Right lung (tissue), 10 donors: ENCODE measurements at places on chromosomes 11 and 22. TPM values are rescaled to one million over a fixed set of nuclear protein-coding genes. Genes with fewer than 3 reads are reported as not detected.

DNA sequence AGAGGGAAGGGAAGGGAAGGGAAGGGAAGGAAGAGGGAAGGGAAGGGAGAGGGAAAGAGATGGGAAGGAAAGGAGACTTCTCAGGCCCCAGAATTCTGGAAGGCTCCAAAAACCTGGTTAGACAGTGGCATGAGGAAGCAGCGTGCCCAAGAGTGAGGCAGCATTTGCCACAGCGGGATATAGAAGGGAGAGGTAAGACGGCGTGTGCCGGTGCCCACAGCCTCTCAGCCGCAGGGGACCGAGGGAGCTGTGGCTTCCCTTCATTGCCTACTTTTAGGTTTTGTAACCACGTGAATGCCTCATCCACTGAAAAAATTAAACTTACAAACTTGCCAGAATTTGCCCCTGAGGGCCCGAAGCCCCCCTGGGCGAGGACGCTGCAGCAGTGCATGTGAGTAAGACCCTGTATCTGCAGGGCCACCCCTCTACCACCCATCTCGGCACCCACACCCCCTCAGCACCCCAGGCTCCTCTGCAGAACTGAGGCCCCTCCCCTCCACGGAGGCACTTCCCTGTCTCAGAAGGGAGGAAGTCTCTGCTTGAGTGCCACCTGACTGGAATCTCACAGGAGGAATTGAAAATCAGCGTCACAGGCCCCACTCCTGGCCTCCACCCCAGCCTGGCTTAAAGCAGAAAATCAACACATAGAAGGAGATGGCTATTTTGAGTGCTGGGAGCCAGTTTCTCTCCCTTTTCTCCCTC, 58.1 kb downstream of the LINC01488 start:
- peak; percentile 45 for DNase-seq

Gene TP53AIP1
- polyA plus RNA-seq: 0.48 TPM

GRCh38 chr11:114889594-114890011, 211.3 kb downstream of the NXPE2 start:
- no peak for DNase-seq

- no peak for DNase-seq
Measured at GRCh38 chr11:66238786-66239413, 29.5 kb upstream of the RAB1B start.

DNA sequence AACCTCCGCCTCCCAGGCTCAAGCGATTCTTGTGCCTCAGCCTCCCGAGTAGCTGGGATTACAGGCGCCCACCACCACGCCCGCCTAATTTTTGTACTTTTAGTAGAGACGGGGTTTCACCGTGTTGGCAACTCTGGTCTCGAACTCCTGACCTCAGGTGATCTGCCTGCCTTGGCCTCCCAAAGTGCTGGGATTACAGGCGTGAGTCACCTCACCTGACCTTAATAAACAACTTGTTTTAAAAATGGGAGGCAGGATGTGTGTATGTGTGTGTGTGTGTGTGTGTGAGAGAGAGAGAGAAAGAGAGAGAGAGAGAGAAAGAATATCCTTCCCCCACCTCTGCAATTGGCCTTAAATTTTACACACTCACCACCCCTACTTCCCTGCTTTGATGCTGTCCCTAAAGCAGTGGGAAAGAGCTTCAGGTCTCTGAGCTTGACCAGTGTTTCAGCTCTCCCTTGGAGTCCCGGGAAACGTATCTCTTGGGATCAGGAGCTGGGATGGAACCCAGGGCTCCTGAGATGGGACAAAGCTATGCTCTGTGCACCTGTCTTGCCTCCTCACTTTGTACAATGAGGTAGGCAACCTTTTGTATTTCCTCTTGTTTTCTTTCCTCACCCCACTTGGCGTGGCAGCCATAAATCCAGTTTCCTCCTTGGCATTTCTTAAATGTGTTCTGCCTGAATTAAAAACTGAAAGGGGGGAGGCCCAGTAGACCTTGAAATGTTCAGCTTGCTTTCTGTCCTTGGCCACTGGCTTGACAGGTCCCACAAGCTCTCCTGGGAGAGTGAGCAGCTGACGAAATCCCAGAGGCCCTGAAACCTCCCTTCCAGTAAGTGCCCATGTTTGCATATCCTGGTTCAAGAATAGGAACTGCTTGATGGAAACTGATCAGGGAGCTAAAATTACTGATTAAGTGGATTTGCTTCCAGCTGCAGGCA, 17.8 kb upstream of the XBP1 start:
- peak; percentile 45 for DNase-seq
